ENCODE measurements at places on chromosomes 3 and 15. TPM values are rescaled to one million over a fixed set of nuclear protein-coding genes. Genes with fewer than 3 reads are reported as not detected.

Gene GTF2E1
- total RNA-seq = 21.3 TPM

Gene PLEKHO2
- 28.0 TPM for total RNA-seq

Gene ERC2
- not detected for total RNA-seq

Gene SI
- total RNA-seq = not detected

Gene CHL1
- 2.6 TPM for total RNA-seq

Gene UBXN7
- total RNA-seq = 16.5 TPM

Gene CCDC12
- 29.9 TPM for total RNA-seq

Gene CEP97
- total RNA-seq = 9.4 TPM

Gene GATA2
- total RNA-seq = 1.8 TPM

Gene TRAT1
- total RNA-seq = not detected

Gene ADGRG7
- not detected for total RNA-seq

Gene GPR149
- not detected for total RNA-seq

Gene GOLGA8T
- 0.14 TPM for total RNA-seq

Gene PTH1R
- 0.28 TPM for total RNA-seq

Gene EFCC1
- total RNA-seq = not detected

Gene PCOLCE2
- 60.7 TPM for total RNA-seq

Gene SLC9C1
- 0.14 TPM for total RNA-seq

Gene PTX3
- total RNA-seq = 679 TPM

Gene BLM
- total RNA-seq = 0.74 TPM

Gene CCDC39
- not detected for total RNA-seq

Gene LCTL
- total RNA-seq = 0.28 TPM

Gene NME9
- total RNA-seq = 0.09 TPM

Gene VPS8
- total RNA-seq = 55.6 TPM

Gene DUOX1
- total RNA-seq = under 0.01 TPM

Gene ILDR1
- not detected for total RNA-seq

Gene HGD
- total RNA-seq = 0.71 TPM

Gene ALS2CL
- 1.2 TPM for total RNA-seq

Gene LINGO1
- not detected for total RNA-seq

Gene CCDC54
- total RNA-seq = not detected

Gene PLCB2
- under 0.01 TPM for total RNA-seq

Gene HACD3
- total RNA-seq = 57.0 TPM

Gene HIGD2B
- total RNA-seq = not detected

Gene SLC25A20
- total RNA-seq = 19.5 TPM

Gene DPPA4
- not detected for total RNA-seq

Gene CIDEC
- total RNA-seq = 0.14 TPM

Gene KLF15
- total RNA-seq = 3.6 TPM

Gene SLC9A9
- total RNA-seq = 10.3 TPM

Gene IMPG2
- 0.14 TPM for total RNA-seq

Gene CCR3
- total RNA-seq = not detected

Gene MLF1
- 12.9 TPM for total RNA-seq

Gene UACA
- total RNA-seq = 87.3 TPM

Gene TM6SF1
- total RNA-seq = 0.55 TPM

Gene CCDC51
- 19.2 TPM for total RNA-seq

Gene HHLA2
- total RNA-seq = not detected

Gene APOD
- 0.43 TPM for total RNA-seq

Gene KCNAB1
- under 0.01 TPM for total RNA-seq

Gene THSD4
- 33.8 TPM for total RNA-seq

Gene SPINK8
- total RNA-seq = not detected

Gene PXK
- 52.6 TPM for total RNA-seq

Gene EPHB1
- total RNA-seq = 0.28 TPM

Gene EPM2AIP1
- 12.9 TPM for total RNA-seq

Gene ENTPD3
- 0.14 TPM for total RNA-seq

Gene ISLR
- total RNA-seq = 157 TPM
